ENCODE measurements at places on chromosomes 13 and 19.

GRCh38 chr19:13441810-13442512, 64.3 kb downstream of the CACNA1A start:
- no peak for DNase-seq

- no peak for DNase-seq
These were observed 24.8 kb upstream of the LAIR1 start for GRCh38 chr19:54389553-54389952.

- DNase-seq = no peak
These were observed 74.0 kb upstream of the SOX1 start for GRCh38 chr13:111992911-111993310.

DNA sequence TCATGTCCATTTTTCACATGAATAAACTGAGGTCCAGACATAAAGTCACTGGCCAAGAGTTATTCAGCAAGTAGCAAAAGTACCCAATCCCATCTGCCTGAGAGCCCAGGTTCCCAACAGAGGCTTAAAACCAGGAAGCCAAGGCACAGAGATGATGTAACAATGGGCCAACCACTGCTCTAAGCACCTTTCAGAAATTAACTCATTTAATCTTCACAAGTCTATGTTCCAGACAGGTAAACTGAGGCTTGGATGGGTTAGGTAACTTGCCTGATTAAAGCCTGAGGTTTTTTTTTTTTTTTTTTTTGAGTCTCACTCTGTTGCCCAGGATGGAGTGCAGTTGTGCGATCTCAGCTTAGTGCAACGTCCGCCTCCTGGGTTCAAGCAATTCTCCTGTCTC, 4.0 kb upstream of the DYRK1B start:
- no peak for DNase-seq

GRCh38 chr13:24922387-24922744, 158.4 kb downstream of the RNF17 start:
- peak; percentile 3 for DNase-seq

Data from GM04503 (cell line).